ENCODE measurements at places on chromosomes 3 and 15.

DNA sequence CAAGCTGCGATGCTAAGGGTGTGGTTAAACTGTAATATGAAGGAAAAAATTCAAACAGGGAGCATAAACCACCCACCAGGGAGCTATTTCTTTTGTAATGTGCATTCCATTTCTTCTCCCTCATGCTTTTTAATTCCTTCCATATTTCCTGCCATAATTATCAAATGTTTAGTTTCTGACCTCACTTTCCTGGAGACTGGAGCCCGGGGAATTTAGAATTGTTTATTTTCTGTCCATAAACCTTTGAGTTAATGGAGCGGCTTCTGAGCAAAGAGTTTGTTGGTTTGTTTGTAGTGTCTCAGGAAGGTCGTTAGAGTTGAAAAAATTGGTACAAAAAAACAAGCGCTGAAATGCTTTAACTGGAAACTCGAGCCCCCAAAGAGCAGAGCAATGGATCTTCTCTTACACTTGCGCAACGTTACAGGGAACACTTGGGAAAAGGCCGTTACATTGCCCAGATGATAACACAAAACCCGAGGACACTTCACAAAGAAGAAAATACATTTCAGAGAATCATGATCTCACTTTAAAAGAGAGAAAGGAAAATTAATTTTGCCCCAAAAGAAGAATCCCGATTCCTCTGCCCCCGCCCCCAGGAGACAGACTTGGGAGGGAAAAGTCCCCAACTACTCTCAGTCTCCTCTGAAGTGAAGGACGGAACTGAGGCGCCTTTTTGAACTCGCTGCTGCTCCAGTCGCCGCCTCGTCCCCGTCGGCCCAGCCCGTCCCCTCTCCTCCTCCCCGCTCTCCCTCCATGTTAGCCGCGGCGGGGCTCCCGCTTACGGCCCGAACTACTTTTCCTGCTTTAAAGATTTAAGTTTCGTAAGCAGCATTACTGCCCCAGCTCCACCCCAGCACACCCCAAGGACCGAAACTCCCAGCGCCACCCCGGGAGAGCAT lies 842 bp downstream of the FSTL1 start:
- no peak for DNase-seq

GRCh38 chr3:112741983-112742382 lies 101.0 kb upstream of the CCDC80 start:
- no peak for DNase-seq

DNA sequence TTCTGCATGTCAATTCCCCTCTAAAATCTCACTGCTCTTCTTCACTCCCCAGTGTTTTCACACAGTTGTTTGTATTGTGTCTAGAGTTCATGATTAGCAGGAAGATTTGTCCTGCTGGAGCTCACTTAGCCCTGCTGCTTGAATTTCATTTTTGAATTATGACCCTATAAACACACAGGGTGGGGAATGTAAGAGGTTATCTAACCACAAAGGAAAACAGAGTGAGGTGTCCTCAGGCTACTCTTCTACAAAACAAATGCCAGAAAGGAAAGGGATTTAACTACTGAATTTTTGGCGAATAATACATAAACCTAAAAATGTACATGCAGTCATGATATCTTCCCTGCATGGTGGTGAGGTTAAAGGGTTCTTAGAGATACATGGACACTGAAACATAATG lies 215.1 kb upstream of the CNTN4 start:
- DNase-seq: no peak

DNA sequence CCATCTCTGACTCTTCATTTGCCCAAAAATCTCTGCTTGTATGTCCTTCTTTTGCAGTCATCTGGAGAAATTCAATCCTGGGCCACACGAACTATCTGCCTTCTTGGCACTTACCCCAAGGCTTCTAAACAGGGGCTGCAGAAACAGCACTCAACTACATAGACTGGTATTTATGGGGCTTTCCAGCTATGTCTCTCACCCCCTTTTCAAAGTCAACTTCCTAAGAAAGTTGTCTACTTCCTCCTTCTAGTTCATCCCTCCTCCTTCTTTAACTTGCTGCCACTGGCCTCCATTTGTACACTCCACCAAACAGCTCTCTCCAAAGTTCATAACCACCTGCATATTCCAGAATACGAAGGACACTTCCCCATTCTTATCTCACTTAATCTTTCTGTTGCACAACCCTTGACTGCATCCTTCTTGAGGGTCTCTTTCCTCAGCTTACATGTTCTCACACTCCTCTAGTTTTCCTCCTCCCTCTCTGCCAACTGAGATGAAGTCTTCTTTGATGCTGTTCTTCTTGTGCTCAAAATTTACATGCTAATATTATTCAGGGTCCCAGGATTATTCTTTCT lies 55.2 kb downstream of the PLD1 start:
- DNase-seq: no peak

- DNase-seq: no peak
Measured at GRCh38 chr3:106337116-106337515, 468.3 kb upstream of the CBLB start.

DNA sequence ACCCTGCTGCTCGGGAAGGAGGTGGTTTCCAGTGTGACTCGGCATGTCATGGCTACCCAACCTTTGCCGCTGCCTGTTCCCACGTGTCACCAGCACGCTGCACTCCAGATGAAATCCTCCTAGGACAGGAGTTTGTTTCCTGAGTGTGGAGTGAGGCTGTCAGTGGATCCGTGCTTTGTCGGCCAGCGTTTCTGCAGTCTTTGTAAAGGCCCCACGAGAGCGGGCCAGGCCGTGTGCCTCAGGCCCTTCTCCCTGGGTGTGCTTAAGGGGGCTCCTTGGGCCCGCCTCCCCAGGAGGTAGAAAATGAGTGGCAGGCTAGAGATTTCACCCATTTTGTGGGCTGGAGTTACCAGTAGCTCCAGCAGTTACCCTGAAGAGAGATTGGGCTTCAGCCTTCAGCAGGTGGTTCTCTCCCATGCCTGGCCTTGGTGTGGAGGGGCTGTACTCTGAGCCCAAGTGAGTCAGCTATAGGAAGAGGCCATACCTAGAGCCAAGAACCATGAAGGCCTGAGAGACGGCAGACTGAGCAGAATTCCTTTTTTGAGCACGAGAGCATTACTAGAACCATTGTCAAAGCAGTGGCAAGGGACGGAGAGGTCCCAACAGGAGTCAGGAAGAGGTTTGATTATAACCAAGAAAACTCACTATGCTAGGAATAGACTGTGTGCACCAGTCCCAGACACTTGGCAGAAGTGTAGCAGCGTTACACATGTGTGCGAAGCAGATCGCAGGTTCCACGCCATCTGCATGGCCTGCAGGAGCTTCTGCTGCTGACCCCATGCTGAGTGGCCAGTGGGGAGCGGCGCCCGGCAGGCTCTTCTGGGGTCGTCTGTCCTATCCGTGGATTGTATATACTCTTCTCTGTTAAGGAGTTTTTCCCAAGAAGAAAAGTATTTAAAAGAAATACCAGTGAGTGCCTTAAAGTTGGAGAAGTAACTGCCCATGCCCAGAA lies 14.5 kb downstream of the MAP6D1 start:
- DNase-seq: no peak

DNA sequence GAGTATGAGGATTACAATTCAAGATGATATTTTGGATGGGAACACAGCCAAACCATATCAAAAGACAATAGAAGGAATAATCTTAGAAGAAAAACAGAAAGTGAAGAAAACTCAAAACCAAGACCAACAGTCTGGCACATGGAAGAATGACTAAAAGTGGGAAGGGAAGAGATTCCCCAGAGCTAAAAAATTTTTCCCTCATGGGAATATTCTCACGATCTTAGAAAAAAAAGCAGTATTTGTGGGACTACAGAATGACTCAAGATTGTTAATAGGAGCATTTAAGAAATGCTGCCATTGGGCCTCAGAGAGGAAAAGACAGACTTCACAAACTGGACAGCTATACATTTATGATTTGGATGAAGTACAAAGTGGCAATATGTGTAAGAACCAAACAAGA lies 18.3 kb downstream of the OSTN start:
- no peak for DNase-seq

GRCh38 chr3:88019024-88019423 lies 39.8 kb downstream of the CGGBP1 start:
- peak; percentile 51 for DNase-seq

DNA sequence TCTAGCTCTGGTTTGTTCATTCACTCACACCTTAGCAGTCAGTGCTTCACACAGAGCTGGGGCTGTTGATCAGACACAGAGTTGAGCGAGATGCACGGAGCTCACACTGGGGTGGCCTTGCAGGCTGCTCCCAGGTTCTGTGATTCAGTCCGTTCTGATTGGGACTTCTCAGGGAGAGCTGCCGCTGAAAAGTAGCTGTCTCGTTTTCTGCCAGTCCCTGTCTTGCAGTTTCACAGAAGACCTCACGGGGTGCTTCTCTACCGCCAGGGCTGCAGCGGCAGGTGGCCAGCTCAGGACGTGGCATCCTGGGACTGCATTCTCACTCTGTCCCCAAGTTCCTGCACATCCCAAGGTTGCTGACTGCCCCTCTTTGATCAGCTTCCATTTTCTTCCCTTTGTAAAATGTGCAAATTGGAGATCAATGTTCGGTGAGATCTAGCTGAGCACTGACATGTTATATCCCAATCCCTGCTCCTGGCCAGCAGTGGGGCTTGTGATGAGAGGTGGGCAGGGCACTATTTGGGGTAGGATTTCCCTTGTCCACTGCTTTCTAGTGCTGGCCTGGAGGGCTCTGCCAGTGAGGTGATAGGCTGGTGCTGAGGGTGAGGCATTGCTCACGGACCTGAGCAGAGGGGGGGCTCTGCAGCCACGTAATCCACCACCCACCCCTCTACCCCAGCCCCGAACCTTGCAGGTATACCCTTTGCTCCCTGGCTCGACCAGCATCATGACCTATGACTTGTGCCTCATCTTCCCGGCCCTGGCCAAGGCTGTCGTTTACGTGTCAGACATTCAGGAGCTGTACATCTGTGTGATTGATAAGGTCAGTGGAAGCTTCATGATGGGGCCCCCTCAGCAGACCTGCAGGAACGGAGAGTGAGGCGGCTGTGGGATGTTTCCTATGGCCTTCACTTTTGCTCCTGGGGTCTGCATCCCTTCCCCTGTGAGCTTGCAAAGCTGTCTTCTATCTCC lies 5.3 kb upstream of the TXNRD3 start:
- no peak for DNase-seq

DNA sequence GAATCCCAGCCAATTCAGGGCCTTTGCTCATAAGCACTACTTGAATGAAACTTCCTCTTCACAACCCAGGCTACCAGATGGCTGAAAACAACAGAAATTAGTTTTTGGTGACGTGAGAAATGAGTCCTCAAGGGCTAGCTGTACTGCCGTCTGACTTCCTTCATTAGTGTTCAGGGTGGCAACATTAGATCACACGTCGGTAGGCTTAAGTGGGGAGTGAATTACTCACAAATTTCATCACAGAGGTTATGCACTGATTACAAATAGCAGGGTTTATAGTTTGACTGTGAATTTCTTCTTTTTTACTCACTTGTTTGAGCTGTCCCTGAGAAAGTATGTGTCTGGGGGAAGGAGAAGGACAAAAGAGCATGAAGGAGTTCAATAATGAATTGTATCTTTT lies 397.2 kb downstream of the GAP43 start:
- DNase-seq: no peak

DNA sequence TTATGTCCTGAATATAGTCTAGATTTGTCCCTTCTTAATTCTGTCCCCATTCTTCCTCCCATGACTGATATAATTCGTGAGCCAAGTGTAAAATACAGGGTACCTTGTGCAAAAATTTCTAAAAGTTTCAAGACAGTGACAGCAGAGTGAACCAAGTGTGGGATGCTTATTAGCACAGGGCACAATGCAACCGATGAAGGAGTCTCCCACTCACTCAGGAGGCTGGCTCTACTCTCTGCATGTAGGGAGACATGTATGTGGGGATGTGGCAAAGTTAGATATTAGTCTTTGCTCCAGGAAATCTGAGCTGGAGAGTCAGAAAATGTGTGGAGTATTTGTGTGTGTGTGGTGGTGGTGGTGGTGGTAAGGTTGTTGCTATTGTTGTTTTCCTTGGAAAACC lies 305.9 kb downstream of the CHL1 start:
- DNase-seq: no peak

DNA sequence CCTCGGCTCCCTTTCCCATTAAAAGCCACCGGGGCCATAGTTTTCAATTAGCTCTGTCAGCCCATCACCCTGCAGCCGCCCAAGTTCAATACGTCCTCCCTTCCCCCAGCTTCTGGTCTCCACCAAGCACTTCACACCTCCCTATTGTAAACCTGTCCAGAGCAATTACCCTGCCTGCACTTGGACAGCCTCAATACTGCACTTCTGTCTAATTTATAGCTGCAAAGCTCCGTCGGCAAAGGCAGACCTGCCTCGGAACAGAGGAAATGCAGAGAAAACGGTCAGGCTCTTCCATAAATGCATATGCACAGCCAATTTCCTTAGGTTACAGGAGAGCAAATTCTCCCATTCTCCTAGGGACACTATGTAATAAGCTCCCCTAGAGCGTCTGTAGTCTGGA lies 21.9 kb downstream of the LRIG1 start:
- no peak for DNase-seq

- no peak for DNase-seq
Measured at GRCh38 chr3:12477256-12477655, 7.0 kb upstream of the TSEN2 start.

DNA sequence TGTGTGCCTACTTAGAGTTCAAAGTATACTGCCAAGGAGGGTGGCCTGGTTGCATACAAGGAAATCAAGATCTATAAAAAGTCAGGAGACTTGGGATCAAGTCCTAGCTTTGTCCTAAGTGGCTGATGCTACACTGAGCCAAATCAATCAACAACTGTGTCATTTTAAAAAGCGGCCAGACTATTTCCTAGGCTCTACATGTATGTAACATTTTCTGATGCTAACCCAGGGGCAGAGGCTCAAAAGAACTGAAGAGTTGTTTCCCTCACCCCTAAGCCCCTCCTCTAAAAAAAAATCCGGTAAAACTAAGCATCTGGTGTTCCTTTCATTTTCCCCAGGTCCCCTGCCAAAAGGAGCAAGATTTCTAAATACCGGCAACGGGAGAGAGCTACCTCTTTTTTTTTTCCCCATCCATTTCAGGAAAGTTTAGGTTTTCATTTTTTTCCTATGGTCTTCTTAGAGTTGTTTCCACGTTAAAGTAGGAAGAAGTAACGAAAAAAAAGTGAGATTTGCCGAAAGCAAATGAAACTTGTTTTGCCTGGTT lies 18.8 kb upstream of the CHD2 start:
- no peak for DNase-seq

DNA sequence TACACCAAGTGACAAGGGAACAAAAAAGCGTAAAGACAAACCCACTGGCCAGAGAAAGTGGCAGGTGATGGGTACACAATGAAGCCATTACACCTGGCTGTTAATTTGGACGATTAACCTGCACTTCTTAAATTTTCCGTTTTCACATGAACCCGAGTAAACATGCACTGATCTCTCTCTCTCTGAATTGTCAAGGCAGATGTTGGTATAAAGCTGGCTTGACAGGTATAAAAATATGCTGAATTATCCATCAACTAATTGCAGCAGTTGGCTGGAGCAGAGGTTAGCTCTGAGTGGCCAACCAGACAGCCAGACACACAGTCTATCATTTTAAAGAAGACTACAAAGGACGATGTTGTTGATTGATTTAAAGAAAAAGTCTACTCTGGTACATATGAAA lies 561.7 kb upstream of the ALCAM start:
- no peak for DNase-seq

All from NCI-H1048 (cell line).